ENCODE measurements at places on chromosomes 11 and 22.

- DNase-seq, result peak; percentile 2
Measured at GRCh38 chr11:102940714-102941588, 14.6 kb downstream of the MMP13 start.

DNA sequence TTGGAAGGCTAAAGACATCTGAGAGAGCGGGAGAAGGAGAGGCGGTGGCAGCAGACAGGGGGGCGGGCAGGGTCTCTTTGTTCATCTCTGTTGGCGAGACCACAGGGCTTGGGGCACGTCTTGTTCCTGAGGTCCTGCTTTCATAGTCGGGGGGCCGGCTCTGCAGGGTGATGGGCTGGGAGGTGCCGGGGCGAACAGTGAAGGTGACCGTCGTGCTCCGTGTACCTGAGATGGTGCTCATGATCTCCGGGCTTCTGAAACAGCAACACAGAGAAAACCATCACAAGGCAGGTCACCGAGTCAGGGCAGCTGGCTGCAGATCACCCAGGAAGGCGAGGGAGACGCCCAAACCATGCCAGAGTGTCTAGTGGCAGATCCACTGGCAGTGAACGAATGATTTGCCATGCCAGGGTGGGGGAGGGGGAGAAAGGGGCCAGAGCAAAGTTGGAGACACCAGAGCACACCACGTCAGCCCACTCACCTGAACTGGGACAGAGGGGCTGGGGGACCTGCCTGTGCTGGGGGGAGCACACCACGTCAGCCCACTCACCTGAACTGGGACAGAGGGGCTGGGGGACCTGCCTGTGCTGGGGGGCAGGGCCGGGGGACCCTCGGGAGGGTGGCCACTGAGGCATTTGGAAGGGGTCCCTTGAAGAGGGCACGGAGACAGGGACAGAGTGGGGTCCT is 75.0 kb downstream of the CTTN start:
- DNase-seq, result no peak

- no peak for DNase-seq
Measured at GRCh38 chr11:87583931-87584330, 546.2 kb downstream of the TMEM135 start.

DNA sequence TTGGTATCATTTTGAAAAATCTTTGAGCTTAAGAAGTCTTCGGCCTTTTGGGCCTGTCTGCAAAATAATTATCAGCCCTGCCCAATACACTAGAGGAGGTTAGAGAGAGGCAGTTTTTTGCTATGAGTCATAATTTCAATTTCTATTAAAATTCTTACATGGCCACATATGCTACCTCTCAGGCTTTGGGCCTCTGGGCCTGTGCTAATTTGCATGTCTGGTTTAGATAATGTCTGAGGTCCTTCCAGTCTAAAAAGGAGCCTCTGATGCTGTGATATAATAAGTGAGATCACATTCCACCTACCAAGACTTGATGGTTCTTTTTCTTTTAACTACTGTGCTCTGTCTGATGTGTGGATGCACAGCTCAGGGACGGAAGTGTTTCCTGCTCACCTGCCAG is 70.8 kb downstream of the KCNJ1 start:
- DNase-seq, result no peak

- DNase-seq, result no peak
Measured at GRCh38 chr22:20808844-20809243, 34.9 kb downstream of the SERPIND1 start.

- no peak for DNase-seq
Measured at GRCh38 chr11:43734256-43734655, 53.7 kb downstream of the HSD17B12 start.

DNA sequence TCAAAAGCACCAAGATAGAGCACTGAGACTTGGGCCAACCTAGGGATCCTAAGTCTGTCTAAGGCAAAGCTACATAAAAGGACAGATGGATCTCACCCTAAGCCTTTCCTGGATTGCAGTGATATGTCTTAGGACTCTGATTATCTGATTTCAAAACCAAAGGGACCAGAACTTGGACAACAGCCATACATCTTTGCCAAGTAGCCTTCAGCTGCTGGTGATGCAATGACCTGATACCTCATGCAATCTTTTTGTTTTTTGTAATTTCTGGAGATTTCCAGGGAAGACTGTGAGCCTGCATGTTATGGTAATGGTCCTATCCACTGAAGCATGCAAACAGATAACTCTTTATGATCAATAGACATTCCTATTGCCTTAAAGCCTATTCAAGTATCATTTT is 230.4 kb upstream of the MTNR1B start:
- no peak for DNase-seq

DNA sequence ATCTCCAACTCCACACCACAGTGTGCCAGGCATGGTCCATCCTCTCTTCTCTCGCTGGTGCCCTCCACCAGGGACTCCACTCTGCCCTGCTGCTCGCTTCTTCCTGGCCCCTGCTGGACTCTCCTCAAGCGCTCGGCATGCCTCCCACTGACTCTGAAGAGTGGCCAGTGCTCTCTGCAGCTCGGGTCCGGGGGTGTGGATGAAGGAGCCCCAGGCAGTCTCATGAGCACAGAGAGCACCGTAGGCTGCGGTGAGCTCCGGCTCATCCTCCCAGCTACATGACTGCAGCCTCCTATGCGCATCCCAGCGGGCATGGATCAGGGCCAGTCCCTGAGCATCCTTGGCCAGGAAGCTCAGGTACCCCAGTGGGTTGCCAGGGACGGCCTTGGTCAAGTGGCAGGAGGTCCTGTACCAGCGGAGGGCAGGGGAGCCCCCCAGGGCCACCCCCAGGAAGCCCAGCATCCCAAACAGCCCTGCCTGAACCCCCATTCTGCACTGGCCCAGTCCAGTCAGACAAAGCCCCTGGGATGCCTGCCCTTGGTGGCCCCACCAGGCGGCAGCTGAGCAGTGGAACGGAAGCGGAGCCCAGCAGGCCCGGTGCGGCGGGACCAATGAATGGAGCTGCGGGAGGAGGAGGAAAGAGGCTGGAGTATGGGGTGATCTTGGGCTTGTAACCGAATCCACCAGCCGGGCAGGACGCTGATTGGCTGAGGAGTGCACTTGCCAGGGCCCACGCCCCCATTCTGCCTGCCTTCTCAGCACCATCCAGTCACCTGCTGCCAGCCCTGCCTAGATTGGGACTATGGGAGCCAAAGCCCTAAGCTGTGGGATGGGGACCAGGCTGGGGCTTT is at the start of gene PLA2G3:
Gene PLA2G3 (minus strand): TSS at position 643 of the 851 bp plus-strand sequence. CDS start 154 bp downstream, at position 489.
- no peak for DNase-seq

DNA sequence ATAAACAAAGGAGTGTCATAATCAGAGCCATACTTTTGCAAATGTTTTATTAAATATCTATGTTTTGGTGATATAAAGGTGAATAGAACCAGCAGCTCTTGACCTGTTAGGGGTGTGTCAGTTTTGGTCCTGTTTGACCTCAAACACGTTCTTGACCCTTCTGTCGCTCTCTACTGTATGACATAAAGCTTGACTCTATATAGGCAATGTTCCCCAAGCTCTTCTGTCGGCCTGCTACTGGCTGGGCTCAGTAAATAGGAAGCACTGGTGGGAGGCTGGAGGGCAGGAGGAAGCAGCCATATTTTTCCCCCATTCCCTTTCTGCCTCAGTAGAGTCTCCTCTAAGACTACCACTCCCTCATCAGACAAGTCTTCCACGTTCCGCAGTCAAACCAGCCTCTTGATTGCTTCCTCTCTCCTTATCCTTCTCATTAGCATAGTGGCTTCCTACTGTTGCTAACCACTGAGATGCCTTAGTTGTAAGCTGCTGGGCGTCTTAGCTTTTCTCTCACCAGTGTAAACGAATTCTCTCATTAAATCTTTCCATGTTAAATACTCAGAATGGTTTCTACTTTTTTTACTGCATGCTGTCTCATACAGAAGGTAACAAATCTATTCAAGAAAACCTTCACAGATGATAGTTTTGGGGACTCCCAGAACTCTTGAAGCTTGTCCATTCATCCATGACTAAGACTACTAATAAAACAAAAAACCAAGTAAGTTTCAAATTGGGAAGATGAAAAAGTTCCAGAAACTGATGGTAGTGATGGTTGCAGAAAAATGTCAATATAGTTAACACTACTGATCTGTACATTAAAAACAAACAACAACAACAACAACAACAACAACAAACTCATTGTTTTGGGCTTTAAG is 3.3 kb downstream of the NPAT start:
- no peak for DNase-seq

- no peak for DNase-seq
Measured at GRCh38 chr11:134906356-134906955, 494.4 kb upstream of the B3GAT1 start.

DNA sequence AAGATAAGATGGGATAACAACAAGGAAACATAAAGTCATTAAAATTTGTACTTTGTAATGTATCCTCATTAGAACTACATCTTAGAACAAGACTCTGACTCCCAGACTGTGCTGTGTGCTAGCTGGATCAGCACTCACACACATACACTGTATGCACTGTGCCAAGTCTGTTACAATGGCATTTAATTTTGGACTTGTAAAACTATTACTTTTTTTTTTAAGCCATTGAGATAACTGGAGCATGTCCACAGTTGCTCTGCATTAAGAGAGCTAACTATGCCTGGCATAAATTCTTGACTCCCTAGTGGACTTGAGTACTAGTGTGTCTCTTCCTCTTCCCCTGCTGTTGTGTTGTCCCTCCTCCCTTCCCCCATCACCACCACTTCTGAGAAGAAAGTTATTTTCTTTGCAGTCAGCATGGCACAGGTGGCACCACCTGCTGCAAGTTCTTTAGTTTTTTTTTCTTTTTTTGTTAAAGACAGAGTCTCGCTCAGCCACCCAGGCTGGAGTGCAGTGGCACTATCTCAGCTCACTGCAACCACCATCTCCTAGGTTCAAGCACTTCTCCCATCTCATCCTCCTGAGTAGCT is 268.6 kb downstream of the TMEM135 start:
- no peak for DNase-seq

GRCh38 chr11:105137286-105137685 is 2.3 kb downstream of the CARD18 start:
- DNase-seq, result no peak

DNA sequence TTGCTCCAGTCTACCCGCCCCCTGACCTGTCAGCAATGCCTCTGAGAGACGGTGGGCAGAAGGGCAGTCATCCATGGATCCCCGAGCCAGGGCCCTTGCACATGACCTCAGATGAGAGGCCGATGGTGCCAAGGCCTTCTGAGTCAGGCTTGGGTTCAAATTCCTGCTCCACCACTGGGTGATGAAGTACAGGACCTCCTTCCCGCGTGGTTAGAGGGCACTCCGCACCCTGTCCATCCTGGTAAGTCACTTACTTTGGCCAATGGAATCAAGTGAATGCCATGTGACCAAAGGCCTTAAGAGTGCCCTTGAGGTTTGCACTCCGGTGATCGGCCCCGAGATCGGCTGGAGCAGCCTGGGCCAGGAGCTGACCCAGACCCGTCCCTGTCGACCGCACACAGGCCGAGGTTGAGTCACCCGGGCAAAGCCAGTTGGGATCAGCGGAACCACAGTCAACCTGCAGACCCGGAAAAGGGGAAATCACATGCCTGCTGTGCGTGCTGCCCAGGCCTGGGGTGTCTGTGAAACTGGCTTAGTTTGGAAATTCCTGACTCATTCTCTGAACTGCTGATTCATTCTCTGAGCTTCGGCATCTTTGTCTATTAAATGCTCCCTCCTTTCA is 48.9 kb downstream of the RTL6 start:
- no peak for DNase-seq

- no peak for DNase-seq
Measured at GRCh38 chr22:22929381-22930221, 42.0 kb downstream of the IGLL5 start.

DNA sequence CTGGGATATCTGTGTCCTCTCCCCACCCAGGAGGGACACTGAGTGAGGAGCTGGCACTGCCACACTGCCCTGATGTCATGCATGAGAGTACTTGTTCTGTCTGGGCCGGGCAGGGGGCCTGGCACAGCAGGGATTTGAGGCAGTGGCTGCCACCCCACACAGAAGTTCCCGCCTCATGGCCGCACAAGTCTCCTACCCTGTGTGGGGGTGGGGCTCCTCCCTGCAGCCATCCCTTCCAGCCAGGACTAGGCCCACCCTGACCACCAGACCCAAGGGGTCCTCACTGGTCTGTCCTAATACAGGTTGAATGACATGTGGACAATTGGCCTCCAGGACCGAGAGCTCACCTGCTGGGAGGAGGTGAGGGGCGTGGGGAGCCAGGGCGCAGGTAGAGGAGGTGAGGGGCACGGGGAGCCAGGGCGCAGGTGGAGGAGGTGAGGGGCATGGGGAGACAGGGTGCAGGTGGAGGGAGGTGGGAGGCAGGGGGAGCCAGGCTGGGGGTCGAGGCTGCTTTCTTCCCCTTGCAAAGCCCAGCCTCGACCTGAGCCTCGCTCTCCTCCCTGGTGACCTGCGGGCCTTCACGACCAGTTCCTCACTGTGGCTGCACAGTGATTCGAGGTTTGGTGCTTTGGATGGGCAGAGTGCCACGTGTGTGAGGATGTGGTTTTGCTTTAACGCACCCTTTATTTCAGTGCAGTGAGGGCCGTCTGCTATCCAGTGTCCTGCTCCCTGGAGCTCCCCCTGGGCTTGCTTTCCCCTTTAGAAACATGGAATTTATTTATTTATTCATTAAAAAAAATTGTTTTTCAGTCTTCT is 7.4 kb downstream of the LZTR1 start:
- no peak for DNase-seq

GRCh38 chr11:102833731-102834130 is 9.7 kb downstream of the MMP3 start:
- no peak for DNase-seq

DNA sequence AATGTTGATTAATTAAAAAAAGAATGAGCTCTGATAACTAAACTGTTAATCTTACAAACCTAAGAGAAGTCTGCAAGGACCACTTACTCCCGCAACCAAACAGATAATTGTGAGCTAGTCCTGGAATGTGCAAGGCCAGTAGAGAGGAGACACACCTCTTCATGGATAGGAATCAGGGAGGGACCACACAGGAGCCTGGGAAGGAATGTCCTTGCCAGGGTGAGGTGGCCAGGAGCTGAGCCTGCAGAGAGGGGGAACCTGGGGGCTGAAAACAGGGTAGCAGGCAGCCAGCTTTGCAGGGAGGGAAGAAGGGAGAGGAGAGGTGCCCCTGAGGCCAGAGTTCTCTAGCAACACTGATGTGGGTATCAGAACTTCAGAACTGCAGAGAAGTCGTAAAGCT is 9.4 kb upstream of the NLRP10 start:
- no peak for DNase-seq

DNA sequence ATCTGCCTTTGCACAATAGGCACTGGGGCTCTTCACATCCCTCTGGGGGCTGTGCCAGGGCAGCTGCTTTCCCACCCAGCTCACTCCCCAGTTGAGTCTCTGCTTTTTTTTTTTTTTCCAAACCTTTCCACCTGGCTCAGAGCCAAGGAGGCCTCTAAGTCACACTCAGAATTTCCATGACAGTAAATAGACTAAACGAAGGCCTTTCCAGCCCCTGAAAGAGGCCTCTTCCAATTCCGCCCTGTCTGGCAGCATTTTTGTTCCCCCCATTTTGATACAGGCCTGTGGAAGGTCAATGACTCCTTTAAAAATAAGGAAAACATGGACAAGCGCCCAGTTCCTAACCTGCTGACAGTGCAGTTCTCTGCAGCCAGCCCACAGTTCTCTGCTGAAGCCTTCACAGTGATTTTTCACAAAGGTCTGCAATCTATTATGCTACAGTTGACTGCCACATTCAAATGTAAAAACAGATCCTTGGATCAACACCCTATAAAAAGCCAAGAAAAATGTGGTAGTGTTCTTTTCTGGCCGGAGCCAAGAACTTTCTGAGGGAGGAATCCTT is 107.5 kb upstream of the SESN3 start:
- no peak for DNase-seq

- no peak for DNase-seq
Measured at GRCh38 chr11:15828215-15828853, 528.0 kb downstream of the SOX6 start.

GRCh38 chr11:87878373-87878825 is 296.8 kb downstream of the RAB38 start:
- no peak for DNase-seq

GRCh38 chr22:50610041-50610451 is 9.5 kb downstream of the MAPK8IP2 start:
- DNase-seq, result no peak
